ENCODE measurements at places on chromosomes 3 and 15.
A peak's percentile ranks its signal among the peaks of the same experiment; 100 is the strongest.

DNA sequence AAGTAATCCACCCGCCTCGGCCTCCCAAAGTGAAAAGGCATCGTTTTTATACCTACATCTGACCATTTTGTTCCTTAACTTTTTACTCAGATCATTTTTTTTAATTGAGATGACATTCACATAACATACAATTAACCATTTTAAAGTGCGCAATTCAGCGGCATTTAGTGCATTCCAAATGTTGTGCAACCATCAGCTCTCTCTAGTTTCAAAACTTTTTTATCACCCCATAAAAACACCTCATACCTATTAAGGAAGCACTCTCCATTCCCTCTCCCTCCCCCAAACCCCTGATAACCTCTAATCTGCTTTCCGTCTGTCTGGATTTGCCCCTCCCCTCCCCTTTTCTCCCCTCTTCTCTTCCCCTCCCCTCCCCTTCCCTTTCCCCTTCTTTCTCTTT is 310.1 kb downstream of the UACA start:
- no peak for DNase-seq

- DNase-seq, result no peak
Measured at GRCh38 chr15:77489647-77490046, 69.0 kb downstream of the HMG20A start.

GRCh38 chr3:79881431-79881830 is 113.6 kb upstream of the ROBO1 start:
- DNase-seq, result no peak

DNA sequence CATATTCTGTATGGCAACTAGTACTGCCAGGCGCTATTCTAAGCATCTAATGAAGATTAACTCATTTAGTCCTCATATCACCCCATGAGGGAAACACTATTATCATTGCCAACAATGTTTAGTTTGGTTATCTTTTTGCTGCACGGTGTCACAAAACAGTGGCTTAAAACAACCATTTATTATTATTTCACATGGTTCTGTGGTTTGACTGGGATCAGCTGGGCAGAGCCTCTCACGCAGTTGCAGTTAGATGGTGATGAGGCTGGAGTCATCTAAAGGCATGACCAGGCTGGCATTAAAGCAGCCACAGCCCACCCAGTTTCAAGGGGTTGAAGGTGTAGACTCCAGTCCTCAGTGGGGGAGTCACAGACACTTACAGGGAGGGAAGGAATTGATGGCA is 32.8 kb upstream of the RASA2 start:
- DNase-seq, result no peak

GRCh38 chr3:27431116-27431515 is 53.1 kb downstream of the SLC4A7 start:
- DNase-seq, result no peak

DNA sequence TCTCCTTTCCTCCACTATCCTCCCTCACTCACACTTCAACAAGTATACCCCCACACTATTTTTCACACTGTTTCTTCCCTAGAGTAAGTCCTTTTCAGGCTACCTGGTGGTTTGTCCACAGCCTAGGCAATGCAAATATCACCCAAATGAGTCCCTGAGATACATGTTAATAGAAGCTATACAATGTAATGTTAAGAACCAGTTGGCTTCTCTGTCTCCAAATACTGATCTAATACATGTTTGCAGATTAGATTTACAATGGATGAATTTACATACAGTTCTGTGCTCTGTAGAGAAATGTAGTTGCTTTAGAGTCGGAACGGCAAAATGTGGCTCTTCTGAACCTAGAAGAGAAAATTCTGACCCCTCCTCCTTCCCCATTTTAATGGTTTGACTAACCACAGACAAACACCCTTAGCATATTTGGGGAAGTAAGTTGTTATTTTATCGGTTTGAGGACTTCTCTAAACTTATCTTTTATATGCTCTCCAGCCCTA is 63.6 kb upstream of the MBNL1 start:
- no peak for DNase-seq

- DNase-seq, result no peak
Measured at GRCh38 chr3:82824491-82824890, 1063.0 kb upstream of the GBE1 start.

DNA sequence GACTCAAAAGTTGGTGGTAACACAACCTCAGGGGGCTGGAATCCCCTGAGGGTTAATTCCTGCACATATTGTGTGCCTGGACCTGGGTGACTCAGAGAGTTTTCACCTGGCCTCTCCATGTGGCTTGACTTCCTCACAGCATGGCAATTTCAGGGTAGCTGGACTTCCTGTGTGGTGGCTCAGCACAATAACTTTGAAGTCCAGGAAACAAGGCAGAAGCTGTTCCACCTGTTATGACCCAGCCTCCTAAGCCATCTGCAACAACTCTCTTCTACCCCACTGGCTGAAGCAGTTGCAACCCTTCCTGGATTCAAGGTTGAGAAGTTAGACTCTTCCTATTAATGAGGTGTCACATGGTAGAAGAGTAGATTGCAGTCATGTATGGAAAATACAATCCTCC is 58.4 kb downstream of the EDEM1 start:
- no peak for DNase-seq

DNA sequence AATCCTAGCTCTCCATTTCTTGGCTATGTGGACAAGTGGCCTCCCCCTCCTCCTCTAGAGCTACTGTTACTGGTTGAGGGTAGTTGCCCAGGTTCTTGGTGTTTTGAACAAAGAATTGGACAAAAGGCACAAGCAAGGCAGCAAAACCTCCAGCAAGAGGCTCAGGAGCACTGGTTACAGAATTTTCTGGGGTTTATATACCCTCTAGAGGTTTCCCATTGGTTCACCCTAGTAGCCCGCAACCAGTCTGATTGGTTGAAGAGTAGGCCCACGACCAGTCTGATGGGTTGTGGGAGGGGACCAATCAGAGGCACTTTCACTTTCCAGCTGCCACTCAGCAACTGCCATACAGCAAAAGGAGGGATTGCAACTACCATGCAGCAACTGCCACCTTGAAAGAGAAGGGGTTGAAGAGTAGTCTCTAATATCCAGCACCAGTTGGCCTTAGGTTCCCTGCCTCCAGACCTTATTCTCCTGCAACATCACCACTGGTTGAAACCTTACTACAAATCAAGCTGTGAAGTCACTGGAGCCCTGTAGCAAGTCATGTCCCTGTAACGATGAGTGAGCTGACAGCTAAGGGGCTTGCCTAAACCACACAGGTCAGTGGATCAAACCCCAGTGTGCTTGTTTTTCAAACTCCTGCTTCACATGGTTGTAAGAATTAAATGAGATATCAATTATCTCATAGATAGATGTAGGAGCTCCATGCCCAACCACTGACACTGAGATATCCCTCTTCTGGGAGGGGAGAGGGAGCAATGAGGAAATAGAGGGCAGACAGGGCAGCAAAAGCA is 2.9 kb upstream of the C15orf39 start:
- DNase-seq, result peak; percentile 36

DNA sequence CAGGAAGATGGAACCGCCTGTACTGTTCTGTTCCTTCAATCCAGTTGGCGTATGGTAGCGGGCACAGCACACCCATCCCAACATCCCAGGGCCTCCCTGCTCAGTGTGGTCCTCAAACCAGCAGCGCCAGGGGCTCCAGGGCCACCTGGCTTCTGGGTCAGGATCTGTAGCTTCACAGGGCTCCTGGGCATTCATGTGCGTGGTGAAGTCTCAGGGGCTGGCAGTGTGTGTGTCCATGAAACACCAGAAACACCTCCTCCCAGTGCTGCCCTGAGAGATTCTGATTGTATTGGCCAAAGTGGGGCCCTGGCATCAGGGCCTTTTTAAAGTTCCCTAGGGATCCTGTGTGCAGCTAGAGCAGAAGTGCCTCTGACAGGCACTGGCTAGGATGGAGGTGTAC is 42.1 kb downstream of the ABTB1 start:
- DNase-seq, result no peak

DNA sequence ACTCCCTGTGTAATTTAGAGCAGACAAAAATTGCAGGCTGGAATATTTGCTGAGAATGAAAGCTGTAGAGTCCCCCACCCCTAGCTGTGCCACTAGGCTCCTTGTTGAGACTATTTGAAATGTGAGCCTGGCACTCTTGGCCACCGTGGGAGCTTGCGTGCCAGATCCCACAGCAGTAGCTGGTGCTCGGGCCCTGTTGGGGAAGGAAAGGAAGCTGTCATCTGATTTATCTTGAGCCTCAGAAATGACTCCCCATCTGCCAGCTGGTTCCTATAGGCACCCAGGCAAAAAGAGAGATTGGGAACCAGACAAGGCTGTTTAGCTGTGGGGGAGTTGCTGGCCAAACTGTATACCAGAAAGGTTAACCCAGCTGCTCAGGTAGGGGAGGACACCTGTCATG is 23.4 kb upstream of the CLEC3B start:
- no peak for DNase-seq

DNA sequence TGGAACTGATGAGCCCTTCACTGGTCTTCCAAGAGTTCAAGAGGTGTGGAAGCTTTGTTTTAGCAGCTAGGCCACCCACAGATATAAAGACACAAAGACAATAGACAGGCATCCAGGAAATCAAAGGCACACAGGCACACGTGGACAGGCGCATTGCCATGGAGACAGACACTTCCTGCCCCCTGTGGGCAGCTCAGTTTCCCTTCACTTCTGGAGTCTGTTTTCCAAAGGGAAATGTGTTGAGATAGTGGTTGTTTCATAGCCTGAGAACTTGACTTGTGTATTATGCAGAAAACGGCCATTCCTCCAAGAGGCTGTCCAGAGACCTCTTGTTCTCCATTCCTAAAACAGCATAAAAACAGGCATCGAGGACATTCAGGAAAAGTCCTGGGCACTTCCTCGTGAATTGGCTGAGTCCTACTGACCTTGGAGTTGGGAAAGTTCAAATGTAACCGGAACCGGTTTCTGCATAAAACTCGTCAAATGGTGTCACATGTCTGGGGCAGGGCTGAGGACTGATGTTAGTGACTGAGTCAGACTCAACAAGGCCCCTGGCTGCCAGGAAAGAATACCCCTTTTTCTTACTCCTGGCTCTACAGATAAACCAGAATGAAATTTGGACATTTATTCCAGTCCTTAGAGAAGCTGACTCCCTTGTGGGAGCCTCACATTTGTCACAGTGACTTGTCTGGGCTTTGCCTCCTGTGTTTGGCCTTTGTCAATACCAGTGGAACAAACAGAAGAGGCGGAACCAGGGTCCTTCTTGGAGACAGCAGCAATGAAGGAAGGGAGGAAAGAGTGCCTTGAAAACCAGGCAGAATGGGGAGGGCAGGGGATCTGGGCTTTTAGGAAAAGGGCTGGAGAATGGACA is 1.3 kb downstream of the ALPK3 start:
- DNase-seq, result peak; percentile 80

DNA sequence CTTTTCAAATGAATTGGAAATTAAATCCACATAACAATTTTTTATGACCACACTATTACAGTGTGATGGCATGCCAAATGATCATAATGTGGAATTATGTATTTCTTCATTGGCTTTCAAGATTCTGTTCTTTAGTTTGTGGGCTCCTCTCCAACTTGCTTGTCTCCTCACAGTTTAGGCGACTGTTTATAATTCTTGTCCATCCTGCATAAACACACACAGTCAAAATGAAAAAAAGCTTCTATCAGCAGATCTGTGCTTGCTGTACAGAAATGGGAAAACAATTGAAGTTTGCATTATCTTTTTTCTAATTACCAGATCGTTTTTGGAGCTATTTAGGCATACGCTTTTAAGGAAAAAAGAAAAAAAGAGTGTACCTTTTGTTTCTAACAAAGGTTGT is 37.0 kb downstream of the OPA1 start:
- DNase-seq, result no peak

- no peak for DNase-seq
Measured at GRCh38 chr3:184135911-184136260, 728 bp downstream of the EIF2B5 start.

DNA sequence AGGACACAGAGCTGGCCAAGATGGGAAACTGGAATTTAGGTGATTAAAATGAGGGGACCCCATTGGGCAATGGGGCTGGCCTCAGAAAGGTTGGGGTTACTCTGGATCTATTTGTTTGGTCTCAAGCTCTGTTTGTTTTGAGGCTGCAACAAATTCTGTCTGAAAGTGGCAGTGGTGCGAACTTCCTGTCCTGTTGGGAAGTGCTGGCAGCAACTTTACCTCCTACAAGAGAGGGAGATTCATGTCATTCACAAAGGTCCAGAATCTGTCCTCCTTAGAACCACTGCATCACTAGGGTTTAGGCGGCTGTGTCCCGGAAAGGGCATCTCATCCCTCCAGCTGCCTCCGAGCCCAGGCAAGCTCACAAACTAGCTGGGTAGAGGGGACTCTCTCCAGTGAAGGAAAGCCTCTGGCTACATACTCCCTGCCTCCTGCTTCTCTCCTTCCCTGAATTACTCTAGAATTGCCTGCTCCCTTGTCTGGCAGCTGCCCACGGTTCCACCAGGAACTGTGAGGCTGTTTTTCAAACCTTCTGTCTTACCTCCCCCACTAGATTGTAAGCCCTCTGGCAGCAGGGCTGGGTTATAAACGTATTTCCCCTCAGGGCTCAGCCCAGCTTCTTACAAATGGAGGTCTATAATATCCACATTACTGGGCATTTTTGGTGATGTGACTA is 23.6 kb downstream of the MEGF11 start:
- DNase-seq, result no peak

DNA sequence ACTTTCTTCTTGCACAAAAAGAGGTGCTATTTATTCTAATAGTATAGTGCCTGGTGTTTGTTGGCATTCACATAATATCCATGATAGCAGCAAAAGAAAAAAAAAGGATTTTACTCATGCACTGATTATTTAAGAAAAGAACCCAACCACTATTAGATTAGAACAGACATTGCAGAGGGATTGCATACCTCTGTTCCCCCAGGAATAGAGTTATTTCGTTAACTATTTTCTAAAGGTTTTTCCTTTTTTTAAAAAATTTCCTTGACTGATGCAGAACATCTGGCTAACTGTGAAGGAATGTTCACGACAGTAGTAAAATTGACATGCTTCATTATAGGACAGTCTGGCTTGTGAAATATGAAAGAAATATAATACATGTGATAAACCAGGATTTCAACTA is 136.6 kb upstream of the PTX3 start:
- DNase-seq, result no peak

DNA sequence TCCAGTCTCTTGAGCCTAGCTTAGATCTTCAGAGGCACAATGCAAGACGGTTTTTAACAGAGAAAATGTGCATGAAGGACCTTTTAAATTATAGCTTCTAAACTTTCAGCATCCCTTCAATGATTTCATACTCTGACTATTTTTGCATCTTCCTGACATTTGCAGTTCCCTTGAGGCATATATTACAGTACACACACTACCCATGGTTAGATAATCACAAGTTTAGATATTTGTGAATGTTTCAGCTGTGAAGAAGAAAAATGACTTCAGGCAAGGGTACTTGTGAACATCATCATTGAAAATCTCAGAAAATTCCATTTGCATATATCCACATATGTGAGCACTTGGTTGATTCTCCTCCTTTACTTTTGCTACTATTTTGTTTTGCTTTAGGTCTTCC is 341.5 kb downstream of the ROBO2 start:
- no peak for DNase-seq

GRCh38 chr3:154764856-154765640 is 315.1 kb upstream of the MME start:
- no peak for DNase-seq

- DNase-seq, result no peak
Measured at GRCh38 chr3:132703733-132704132, 18.5 kb downstream of the NPHP3 start.

GRCh38 chr3:147654827-147655226 is 245.7 kb downstream of the ZIC1 start:
- no peak for DNase-seq

GRCh38 chr3:32757618-32758374 is 60.0 kb upstream of the TRIM71 start:
- no peak for DNase-seq
